HCT116 (cell line): ENCODE measurements at places on chromosomes 16 and 17.

DNA sequence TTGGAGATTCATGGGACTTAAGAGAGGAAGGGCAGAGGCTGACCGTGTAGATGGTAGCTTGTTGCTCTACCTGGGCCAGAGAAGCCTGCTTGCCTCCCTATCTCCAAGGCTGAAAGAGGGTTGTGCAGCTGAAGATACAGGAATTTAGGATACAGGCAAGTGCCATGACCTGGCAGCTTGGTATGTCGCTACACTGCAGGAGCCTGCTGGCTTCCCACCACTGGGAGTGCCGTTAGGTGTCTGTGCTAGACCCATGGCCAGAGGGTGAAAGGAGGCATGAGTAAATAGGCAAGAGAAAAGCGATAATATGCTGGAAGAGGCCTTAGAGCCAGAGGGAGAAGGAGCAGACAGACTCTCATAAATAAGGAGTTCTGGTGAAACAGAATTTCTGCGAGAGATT, 10.6 kb downstream of the NAA60 start:
- no peak for DNase-seq

- DNase-seq: no peak
These were observed 1.1 kb upstream of the LLGL2 start for GRCh38 chr17:75524269-75524969.

DNA sequence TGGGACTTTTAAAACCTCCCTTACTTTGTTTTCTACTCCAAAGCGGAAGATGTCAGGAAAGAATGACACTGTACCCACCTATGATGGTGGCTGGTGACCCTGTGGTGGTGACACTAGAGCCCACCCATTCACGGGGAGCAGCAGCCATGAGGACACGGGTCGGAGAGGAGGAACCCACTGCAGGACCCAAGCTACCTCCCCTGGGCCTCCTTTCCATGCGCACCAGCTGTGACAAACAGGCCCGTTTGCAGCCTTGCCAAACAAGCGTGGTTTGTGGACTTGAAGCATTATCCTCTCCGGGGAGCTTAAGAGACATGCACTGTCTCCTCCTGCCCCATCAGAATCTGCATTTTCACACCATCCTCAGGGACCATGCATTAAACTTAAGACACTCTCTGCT, 85.6 kb downstream of the ZFHX3 start:
- no peak for DNase-seq

- DNase-seq: no peak
These were observed 123.9 kb upstream of the GNAO1 start for GRCh38 chr16:56067406-56067805.

DNA sequence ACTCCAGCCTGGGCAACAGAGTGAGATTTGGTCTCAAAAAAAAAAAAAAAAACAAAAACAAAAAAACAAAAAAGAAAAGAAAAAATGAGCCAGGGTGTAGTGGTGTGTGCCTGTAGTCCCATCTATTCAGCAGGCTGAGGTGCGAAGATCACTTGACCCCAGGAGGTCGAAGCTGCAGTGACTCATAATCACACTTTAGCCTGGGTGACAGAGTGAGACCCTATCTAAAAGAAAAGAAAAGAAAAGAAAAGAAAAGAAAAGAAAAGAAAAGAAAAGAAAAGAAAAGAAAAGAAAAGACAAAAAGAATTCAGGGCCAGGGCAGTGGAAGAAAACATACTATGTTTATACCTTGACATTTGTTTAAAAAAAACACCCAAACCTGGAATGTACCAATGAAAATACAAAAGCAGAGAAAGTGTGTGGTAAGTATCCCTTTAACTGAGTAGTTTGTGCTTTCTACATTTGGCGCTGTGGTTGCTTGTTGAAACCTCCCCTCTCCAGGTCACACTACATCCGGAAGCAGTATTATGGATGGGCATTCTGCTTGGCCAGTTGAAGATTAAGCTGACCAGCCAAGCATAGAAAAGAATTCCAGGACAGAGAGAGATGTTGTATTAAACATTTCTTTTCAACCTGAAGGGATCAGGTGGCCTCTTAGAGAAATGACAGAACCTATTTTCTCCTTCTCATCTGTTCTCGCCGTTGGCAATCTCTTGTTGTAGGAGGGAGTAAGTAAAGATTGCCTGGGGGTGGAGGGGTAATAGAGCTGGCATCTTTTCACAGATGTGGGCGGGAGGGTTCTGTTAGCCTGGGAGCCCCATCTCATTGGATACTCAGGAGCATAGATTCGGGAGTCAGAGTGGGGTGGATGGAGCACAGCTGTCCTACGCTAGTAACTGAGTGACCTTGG, 12.1 kb upstream of the PRKCB start:
- DNase-seq: no peak

DNA sequence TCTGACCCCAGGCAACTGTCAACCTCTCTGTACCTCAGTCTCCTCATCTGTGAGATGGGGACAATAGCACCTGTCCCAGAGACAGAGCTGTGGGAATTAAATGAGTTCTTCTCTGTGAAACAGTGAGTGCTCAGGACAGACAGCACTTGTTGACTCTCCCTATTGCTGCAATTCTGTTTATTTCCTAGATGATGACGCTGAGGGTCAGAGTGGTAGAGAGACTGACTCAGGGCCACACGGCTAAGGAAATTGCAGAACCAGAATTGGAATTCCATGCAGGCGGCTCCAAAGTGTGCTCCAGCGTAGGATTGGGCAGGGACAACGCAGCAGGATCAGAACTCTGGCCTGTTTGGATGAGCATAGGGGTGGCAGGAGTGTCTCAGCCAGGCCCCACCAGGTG, 302.2 kb downstream of the C16orf95 start:
- no peak for DNase-seq

- DNase-seq: peak; percentile 39
These were observed 48.3 kb downstream of the TBC1D16 start for GRCh38 chr17:79987187-79987934.

DNA sequence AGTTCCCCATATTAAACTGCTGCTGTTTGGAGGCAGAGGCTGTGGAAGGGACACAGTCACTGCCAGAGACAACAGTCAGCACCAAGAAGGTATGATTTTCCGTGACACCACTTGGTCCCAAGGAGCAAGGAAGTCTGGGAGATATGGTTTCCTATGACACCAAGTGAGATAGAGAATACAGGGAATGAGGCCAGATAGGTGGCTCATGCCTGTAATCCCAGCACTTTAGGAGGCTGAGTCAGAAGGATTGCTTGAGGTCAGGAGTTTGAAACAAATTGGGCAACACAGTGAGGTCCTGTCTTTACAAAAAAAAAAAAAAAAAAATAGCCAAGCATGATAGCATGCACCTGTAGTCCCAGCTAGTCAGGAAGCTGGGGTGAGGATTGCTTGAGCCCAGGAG, 90.8 kb downstream of the ABCC12 start:
- DNase-seq: no peak

GRCh38 chr16:84807776-84808175, 12.0 kb upstream of the CRISPLD2 start:
- no peak for DNase-seq

DNA sequence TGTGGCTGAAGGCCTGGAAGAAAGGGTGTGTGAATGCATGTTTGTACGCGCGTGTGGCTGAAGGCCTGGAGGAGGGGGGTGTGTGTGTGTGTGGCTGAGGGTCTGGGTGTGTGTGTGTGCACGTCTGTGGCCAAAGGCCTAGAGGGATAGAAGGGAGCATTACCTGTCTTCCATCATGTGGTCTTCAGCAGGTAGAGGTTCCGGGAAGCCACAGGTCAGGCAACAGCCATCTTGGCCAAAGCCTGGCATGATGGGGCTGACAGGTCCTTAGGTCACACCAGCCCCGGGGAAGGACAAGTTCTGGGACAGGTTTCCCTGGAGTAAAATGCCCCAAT, 5.2 kb downstream of the LITAFD start:
- DNase-seq: no peak

GRCh38 chr16:89281189-89281577, 63.7 kb downstream of the ZNF778 start:
- no peak for DNase-seq

DNA sequence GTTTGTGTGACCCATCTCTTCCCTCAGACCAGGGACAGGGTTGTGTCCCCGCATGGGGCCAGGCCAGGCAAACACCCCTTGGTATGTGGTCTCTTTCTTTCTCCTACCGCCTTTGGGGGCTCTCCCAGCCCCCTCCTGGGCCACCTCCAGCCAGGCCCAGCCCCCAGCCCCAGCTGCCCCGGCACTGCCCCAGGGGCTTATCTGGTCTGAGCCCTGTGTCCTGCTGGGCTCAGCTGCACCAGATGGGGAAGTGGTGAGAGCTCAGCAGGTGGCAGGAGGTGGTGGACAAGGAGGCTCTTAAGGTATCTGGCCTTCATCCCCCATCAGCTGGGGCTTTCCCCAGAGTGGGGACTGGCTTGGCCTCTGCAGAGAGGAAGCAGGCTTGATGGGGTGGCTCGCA, 8.7 kb downstream of the ADAM11 start:
- DNase-seq: no peak

DNA sequence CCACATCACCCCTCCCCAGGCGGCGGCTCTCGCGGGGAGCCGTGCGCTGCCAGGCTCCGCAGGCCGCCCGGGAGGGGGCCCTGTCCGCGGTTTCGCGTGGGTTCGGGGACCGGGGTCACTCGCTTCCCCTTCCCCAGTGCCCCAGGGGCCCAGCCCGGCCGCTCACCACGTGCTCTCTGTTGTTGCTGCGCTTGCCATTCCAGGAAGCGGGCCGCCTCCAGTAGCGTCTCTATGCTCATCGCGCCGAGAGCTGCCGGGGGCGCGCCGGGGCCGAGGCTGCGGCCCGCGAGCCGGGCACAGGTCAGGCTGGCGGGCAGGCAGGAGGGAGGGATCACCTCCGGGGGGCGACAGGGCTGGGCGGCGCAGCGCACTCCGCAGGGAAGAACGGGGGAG, 390 bp downstream of the MNT start:
- DNase-seq: no peak

GRCh38 chr16:1794221-1794871, 841 bp upstream of the IGFALS start:
- no peak for DNase-seq

DNA sequence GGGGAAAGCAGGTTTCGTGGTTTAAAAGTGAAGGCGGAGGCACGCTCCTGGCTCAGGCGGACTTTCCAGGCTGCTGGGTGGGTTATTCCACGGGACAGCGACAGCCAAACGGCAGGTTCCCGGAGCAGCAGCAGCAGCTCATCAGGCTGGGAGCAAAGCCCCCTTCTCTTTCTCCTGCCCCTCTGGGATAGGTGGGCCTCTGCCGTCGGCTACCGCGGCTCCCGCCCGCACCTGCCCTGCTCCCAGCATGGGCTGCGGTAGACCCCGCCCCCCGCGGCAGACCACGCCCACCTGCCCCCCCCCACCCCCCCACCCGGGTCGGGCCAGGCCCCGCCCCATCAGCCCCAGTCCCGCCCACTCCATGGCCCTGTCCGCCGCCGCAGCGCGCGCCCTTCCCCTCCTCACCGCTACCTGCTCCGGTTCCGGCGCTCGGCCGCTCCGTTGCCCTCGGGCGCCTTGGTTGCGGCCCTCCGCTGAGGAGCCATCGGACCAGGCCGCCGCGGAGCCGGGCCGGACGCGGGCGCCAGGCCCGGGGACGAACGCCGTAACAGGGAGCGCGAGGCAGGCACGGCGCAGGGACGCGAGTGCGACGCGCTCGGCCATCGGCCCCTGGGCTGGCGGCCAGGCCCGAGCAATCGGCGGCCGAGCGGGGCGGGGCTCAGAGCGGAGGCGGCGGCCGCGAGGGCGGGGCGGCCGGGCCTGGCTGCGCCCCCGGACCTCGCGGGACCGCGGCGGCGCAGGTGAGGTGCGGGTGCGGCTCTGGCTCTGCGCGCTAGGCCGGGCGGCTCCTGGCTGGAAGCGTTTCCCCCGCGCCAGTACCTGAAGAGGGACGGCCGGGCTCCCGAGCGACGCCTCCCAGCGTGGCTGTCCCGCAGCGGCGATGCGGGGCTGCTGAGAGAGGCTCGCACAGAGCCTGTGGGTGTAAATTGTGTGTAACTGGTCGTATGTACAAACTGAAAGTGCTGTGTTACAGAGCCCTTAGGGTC, at the start of the genes HEXD and OGFOD3:
Gene HEXD (plus strand): TSS at position 347 of the 986 bp plus-strand sequence. CDS start 1,453 bp downstream, outside the sequence.
Gene OGFOD3 (minus strand): TSS at position 586 of the 986 bp plus-strand sequence. CDS start 101 bp downstream, at position 485.
- peak; percentile 68 for DNase-seq

GRCh38 chr16:82748026-82748425, 121.3 kb downstream of the CDH13 start:
- DNase-seq: no peak

GRCh38 chr17:70896843-70897242, 727.5 kb downstream of the KCNJ2 start:
- DNase-seq: no peak

- no peak for DNase-seq
These were observed 86.2 kb downstream of the OR1D5 start for GRCh38 chr17:2977157-2977556.

- no peak for DNase-seq
These were observed 245.5 kb downstream of the CBLN1 start for GRCh38 chr16:49036126-49036525.

- no peak for DNase-seq
These were observed 41.5 kb downstream of the PLD6 start for GRCh38 chr17:17164676-17165075.

DNA sequence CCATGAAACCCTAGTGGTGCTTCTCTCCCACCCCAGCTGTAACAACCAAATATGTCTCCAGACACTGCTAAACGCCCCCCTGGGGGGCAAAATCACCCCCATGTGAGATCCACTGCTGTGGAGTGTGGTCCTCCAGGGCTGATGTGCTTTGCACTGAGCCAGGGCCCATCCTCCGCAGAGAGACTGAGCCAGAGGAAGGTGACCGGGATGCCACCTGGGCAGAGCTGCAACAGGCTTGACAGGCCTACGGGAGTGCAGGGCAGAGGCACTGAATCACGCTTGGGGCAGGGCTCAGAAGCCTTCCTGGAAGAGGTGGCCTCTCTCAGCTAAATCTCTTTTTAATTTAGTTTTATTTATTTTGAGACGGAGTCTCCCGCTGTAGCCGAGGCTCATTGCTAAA, 4.4 kb downstream of the GJD3 start:
- no peak for DNase-seq

GRCh38 chr16:75114946-75115825, 1.4 kb downstream of the LDHD start:
- DNase-seq: no peak

GRCh38 chr16:86881861-86882273, 303.5 kb downstream of the FOXL1 start:
- DNase-seq: no peak

DNA sequence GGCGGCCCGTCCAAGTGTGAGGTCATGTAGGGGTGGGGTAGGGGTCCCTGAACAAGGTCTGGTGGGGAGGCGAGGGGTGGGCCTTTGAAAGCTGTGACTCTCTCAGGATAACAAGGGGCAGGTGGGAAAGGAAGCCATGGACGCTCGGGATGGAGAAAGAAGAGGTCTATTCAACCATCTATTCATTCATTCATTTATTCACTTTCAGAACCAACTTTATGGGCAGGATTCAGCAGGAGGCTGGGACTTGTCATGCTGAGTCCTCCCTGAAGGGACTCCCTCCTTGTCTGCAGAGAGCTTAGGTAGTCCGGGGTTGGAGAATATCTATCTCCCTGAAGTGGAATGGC, 8.6 kb upstream of the CD300A start:
- DNase-seq: no peak

- peak; percentile 60 for DNase-seq
These were observed 102.6 kb upstream of the CREBBP start for GRCh38 chr16:3983081-3983520.
